Thyroid gland (tissue), 4 donors: ENCODE measurements at places on chromosomes 16 and 17. TPM values are rescaled to one million over a fixed set of nuclear protein-coding genes. Genes with fewer than 3 reads are reported as not detected.
A peak's percentile ranks its signal among the peaks of the same experiment; 100 is the strongest.

DNA sequence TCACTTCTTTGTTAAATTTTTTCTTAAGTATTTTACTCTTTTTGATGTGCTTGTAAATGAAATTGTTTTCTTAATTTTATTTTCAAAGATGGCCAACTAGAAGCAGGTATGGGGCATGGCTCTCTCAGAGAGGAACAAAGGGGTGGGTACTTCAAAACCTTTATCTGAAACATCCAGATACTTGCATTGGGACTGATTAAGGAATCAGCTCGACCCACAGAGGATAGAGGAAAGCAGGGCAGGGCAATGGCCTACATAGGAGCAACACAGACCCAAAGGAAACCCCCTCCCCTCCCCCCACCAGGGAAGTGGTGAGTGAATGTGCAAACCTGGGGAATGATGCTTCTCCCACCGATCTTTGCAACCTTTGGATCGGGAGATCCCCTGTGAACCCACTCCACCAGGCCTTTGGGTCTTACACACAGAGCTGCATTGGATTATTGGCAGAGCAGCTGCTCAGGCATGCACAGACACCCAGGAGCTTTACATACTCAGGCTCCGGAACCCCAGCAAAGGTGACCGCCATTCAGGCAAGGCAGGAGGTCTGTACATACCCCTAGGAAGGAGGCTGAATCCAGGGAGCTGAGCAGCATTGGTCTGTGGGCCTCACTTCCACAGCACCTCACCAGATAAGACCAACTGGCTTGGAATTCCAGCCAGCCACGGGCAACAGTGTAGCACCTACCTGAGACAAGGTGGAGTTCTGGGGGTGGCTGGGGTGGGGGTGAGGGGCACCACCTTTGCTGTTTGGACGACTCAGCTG is 3.0 kb upstream of the CCR7 start:
- no peaks in the 10 kb centered on the region for H3K27me3 ChIP-seq
- no peaks in the 10 kb centered on the region for H3K36me3 ChIP-seq
- no peaks in the 10 kb centered on the region for H3K4me1 ChIP-seq
- no peak overlapping the region for H3K4me3 ChIP-seq
- no peak for DNase-seq

GRCh38 chr16:75420987-75421819 is 12.1 kb downstream of the CFDP1 start:
- H3K4me1 ChIP-seq, result peaks cover 12% of the 10 kb centered on the region
- peak; percentile 64 for DNase-seq
- no peak overlapping the region for H3K4me3 ChIP-seq
- no peak overlapping the region for H3K27ac ChIP-seq

Gene CLEC10A
- total RNA-seq, result 1.7 TPM

DNA sequence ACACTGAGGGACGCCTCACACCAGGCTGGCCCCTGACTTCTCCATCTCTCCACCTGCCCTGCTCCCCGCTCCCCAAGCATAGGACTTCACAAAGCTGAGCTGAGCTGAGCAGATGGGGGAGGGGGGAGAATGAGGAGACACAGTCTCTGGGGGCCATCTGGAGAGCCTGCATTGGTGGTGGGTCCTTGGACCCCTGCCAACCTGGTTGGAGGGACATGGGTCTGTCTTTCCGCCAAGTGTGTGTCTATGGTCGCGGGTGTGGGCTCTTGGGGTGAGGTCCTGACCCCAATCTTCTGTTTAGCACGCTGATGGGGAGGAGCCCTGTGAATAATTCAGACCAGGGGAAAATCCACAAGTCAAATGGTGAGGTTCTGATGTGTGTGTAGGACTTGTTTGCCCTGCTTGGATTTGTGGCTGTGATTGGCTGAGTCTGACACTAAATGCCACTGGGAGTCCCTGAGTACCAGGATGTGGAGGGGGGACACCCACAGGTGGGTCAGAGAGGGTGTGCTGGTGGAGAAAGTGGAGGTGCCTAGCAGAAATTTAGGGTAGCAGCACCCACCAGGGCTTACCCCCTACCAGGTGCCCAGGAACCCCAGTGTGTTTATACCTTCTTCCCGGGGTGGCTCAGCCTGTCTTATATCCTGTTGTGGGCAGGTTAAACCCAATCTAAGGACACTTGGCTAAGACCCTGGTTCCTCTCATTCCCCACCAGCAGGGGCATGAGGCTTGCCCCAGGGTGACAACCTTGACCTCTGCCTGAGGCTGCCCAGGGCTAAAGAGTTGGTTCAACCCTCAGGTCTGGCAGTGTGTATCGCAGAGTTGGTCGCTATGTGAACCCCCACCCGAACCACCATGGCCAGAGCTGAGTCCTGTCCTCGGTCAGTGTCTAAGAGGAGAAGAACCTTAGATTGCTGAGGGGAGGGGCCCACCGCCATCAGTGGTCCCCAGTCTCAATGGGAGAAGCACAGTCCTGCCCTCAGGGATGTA is 2.1 kb downstream of the FMNL1 start:
- no peaks in the 10 kb centered on the region for H3K4me1 ChIP-seq
- H3K27ac ChIP-seq, result no peak overlapping the region
- no peaks in the 10 kb centered on the region for H3K36me3 ChIP-seq
- H3K27me3 ChIP-seq, result no peaks in the 10 kb centered on the region
- H3K4me3 ChIP-seq, result no peak overlapping the region
- no peak for DNase-seq

Gene CYGB
- total RNA-seq, result 14.7 TPM

Gene MRPL27
- total RNA-seq, result 62.3 TPM

Gene UBALD2
- total RNA-seq, result 27.6 TPM

DNA sequence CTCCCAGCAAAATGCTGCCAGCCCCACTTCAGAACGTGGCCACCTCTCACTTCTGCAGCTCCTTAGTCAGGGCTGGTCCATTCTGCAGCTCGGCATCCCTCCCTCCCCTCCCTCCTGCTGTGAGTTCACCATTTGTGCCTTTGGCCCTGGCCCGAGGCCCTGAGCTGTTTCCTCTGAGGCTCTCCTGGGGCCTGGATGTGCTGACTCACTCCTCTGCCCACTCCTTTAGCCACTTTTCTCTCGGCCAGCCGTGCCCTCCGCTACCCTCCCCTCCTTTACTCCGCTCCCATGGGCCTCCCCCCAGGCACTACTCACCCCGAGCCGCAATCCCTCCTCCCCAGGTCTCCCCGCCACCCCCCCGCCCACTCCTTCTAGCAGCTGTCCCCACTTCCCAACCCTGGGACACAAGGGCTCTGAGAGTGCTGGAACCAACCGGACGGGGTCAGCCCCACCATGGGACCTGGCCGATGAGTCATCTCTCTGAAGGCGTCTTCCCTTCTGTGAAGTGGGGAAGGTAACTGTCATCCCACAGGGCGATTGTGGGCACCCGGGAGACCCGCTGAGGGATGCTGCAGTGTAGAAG is 11.5 kb downstream of the KCNG4 start:
- H3K4me1 ChIP-seq, result peaks cover 16% of the 10 kb centered on the region
- no peaks in the 10 kb centered on the region for H3K36me3 ChIP-seq
- H3K27me3 ChIP-seq, result no peaks in the 10 kb centered on the region
- DNase-seq, result peak; percentile 93

- H3K27ac ChIP-seq, result no peak overlapping the region
- peaks cover 24% of the 10 kb centered on the region for H3K4me1 ChIP-seq
- H3K27me3 ChIP-seq, result no peaks in the 10 kb centered on the region
- no peaks in the 10 kb centered on the region for H3K36me3 ChIP-seq
- DNase-seq, result peak; percentile 82
- H3K4me3 ChIP-seq, result no peak overlapping the region
Observed at GRCh38 chr17:21280081-21280518, 4.4 kb upstream of the MAP2K3 start.

Gene UTS2R
- total RNA-seq, result 0.22 TPM

Gene KRT15
- not detected for total RNA-seq

DNA sequence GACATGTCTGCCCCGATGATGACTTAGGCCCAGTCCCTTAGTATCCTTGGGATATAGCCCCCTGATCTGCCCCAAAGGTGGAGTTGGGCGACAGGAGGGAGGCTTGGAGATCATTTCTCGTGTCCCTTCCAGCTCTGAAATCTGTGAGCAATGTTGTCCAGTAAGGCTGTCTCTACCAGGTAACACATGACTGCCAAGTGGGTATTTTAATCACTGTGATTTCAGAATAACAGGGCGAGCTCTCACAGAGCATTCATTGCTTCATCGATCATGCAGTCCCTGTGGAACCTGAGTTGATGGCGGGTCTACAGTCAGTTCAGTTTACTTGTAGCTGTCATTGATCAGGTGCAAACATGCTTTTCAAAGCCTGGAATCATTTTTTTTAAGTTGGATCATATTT is 39.2 kb downstream of the KSR1 start:
- peak; percentile 75 for DNase-seq
- no peak overlapping the region for H3K4me3 ChIP-seq

DNA sequence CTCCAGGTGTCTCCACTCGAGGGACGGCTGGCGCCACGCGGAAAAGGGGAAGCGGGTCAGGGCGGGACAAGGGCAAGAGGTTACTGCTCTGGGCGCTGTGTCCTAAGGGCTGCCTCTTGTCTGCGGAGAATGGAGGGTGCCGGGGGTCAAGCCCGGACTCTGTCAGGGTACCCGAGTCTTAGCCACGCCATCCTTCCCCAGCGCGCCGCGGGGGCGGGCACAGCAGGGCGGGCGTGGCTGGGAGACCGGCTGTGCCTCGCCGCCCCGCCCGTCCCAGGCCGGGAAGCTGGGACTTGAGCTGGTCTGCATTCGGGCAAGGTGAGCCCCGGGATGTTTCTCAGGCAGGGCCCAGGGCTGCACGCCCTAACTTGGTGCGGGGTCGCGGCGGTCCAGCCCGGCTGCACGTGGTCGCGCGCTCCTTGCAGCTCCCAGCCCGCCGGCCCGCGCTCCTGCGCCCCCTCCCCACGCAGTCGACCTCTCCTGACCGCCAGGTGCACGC is 6.2 kb upstream of the ACTG1 start:
- DNase-seq, result peak; percentile 73
- peak overlapping the region; percentile 83 for H3K27ac ChIP-seq
- H3K27me3 ChIP-seq, result no peaks in the 10 kb centered on the region
- peaks cover 79% of the 10 kb centered on the region for H3K4me1 ChIP-seq

GRCh38 chr16:65494080-65494479 is 372.2 kb upstream of the CDH11 start:
- no peak overlapping the region for H3K27ac ChIP-seq
- no peaks in the 10 kb centered on the region for H3K27me3 ChIP-seq
- DNase-seq, result no peak
- no peak overlapping the region for H3K4me3 ChIP-seq

DNA sequence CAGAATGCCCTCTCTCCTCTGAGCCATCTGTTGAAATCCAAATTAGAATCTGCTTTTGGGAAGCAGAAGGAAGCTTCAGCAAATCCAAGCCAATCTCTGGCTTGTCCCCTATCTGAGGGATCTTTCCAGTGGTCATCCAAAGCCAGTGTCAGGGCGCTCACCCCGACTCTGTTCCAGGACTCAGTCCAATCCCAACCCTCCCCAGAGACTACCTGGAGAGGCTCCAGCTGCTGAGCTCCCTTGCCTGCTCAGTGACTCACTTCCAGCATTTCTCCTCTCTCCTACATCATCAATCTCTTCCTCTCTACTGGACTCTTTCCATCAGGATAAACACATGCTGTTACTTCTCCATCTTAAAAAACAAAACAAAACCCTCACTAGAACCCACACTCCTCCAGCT is 2.4 kb downstream of the MATCAP1 start:
- H3K27ac ChIP-seq, result no peak overlapping the region
- no peaks in the 10 kb centered on the region for H3K36me3 ChIP-seq
- peaks cover 26% of the 10 kb centered on the region for H3K4me1 ChIP-seq
- no peak for DNase-seq
- no peaks in the 10 kb centered on the region for H3K27me3 ChIP-seq

- no peak for DNase-seq
- no peak overlapping the region for H3K4me3 ChIP-seq
- H3K27ac ChIP-seq, result no peak overlapping the region
- no peaks in the 10 kb centered on the region for H3K4me1 ChIP-seq
- H3K27me3 ChIP-seq, result no peaks in the 10 kb centered on the region
Observed at GRCh38 chr16:5560084-5560483, 462.5 kb upstream of the EEF2KMT start.

- no peak overlapping the region for H3K27ac ChIP-seq
- H3K4me3 ChIP-seq, result no peak overlapping the region
- H3K4me1 ChIP-seq, result peaks cover 10% of the 10 kb centered on the region
- DNase-seq, result no peak
- H3K36me3 ChIP-seq, result no peaks in the 10 kb centered on the region
- H3K27me3 ChIP-seq, result no peaks in the 10 kb centered on the region
Observed at GRCh38 chr17:27413315-27413714, 42.9 kb upstream of the KSR1 start.

Gene C16orf96
- total RNA-seq, result 0.88 TPM

DNA sequence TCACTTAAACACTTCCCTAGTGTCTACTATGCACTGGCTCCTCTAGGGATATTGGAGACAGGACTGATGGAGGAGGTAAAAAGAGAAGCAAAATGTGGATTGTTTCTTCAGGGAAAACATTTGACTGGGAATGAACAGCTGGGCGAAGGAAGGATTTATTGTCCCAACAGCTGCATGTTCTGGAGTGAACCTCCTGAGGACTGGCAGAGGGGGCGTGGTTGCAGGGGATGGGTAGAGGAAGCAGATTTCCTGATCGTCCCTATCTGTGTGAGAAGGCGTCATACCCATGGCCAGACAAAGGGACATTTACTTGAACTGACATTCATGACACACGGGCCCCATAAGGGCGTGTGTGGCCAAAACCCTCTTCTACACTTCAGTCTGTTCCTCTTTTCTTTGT is 321.5 kb downstream of the MAP2K4 start:
- no peaks in the 10 kb centered on the region for H3K27me3 ChIP-seq
- no peaks in the 10 kb centered on the region for H3K4me1 ChIP-seq
- no peak for DNase-seq
- no peak overlapping the region for H3K4me3 ChIP-seq
- H3K27ac ChIP-seq, result no peak overlapping the region

Gene METTL26
- 180 TPM for total RNA-seq

Gene MT1X
- 2,825 TPM for total RNA-seq

DNA sequence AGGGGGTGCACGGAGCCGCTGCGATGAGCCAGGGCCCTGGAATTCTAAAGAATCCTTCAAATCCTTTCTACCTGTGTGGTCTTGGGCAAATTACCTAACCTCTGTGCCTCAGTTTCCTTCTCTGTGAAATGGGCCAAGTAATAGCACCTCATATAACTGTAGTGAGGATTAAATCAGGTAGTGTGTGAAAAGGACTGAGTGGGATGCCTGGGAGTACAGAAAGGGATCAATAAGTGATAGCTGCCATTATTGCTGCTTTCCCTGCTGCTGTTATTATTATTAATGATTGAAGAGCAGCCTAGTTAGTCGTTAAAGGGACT is 958 bp downstream of the SCNN1G start:
- H3K27ac ChIP-seq, result peak overlapping the region; percentile 68
- DNase-seq, result no peak
- no peak overlapping the region for H3K4me3 ChIP-seq
- no peaks in the 10 kb centered on the region for H3K36me3 ChIP-seq

DNA sequence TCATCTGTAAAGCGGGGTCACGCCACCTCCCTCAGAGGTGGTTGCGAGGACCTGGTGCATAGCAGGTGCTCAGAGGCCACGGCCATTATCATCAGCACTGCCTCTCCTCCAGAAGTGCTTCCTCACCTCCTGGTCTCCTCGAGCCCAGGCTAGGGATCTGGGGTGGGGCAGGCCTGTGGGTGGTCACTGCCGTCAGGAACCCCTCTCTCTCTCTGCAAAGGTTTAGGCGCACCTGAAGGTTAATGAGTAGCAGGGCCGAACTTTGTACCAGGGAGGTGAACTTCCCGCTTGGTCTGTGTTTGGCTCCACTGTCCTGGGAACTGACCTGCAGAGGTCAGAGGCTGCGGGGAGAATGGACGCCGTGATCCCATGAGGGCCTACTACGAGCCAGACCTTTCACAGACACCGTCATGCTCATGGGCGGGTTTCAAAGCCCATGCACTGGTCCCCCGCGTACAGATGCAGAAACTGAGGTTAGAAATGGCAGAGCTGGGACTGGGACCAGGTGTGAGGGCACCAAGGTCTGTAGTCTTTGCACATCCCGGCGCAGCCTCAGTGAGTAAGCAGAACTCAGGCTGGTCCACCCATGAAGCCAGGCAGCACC is 13.8 kb downstream of the JUP start:
- H3K4me3 ChIP-seq, result no peak overlapping the region
- H3K4me1 ChIP-seq, result peaks cover 62% of the 10 kb centered on the region
- peaks cover 40% of the 10 kb centered on the region for H3K36me3 ChIP-seq
- peak overlapping the region; percentile 98 for H3K27ac ChIP-seq
- no peaks in the 10 kb centered on the region for H3K27me3 ChIP-seq
